Activated CD4-positive, alpha-beta T cell treated with anti-CD3 and anti-CD28 coated beads for 48 hours (primary cell): ENCODE measurements at places on chromosomes 12 and 14.

GRCh38 chr12:92404259-92404894 is 258.7 kb upstream of the BTG1 start:
- DNase-seq: no peak

DNA sequence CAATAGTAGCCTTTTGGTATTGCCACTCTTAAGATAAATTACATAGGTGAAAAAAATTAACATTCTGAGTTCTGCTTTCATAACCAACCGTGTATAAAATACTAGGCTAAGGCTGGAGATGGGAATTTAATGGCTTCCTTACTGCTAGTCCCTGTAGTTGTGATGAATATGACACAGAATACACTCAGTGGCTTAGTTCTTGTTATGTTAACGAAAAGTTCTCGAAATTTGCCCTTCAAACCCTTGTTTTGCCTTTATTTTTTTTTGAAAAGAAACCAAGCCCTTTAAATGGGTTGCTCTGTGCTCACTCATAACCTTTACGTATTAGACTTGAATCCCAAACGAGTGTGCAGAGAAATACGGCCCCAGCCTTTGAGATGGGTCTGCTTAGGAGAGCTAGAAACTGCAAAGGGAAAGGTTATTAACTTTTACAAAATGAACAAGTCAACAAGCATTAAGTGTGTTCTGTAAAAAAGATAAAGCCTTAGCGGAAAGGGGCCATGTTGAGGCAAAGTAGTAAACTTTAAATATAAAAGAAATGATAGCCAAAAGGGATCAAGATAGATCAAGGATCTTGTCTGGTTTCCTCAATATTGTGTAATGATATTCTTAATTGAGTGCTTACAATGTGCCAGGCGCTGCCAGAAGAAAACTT is 1.7 kb downstream of the NUDT4 start:
- DNase-seq: no peak

DNA sequence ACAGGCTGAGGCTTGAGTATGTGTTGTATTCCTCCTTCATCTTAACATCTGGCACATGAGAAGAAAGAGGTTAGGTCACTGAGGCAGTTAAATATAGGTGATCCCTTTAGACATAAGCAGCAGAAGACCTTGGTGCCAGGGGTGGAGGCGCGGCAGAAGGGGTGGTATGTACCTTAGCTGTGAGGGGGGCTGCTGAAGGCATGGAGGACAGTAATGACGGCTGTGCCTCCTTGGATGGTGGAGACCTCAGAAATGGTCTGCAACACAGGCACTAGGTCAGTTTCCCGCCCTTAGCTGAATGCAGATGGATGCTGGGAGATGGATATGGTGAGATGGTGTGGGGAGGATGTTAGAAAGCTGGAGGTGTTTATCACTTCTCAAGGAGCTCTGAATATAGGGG is 1.5 kb upstream of the PNMA1 start:
- no peak for DNase-seq

GRCh38 chr14:34693228-34693939 is 21.0 kb downstream of the CFL2 start:
- DNase-seq: peak; percentile 22

DNA sequence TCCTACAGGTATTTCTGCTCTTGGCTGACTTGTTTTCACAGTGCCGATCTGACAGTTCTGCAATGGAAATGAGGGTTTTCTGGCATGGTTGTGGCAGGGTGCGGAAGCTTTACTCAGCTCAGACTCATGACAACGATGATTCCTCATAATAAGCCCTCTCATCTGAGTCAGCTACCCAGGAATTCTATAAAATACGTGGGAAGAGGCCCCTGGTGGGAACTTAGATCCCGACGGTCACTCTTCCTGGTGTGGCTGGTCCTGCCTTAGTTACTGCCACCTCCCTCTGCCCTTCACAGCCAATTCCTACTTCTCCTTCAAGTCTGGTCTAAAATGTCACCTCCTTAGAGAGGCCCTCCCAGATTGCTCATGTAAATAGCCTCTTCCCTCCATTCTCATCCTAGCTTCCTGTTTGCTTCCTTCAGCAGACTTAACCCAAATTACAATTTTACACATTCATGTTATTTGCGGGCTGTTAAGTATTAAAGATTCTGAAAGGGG is 104.2 kb upstream of the MAP1LC3B2 start:
- DNase-seq: no peak

DNA sequence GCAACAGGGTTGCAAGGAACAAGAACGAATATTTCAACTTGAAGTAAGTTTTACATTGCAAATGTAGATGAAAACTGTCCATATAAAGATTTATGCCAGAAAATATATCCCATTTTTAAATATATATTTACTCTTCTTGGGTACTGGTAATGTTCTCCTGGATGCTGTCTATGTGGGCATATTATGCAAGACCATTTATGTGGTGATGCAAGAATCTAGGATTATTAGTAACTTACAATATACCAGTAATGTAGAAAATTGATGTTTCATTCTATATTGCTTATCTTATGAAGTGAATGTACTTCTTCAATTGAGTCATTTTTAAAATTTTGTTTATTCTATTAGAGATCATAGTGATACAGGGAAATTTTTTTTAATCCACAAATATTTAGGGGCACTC is 25.1 kb downstream of the FGFR1OP2 start:
- DNase-seq: no peak

GRCh38 chr12:109740694-109741245 is 27.1 kb downstream of the FAM222A start:
- no peak for DNase-seq

GRCh38 chr12:8676651-8677050 is 14.0 kb upstream of the MFAP5 start:
- DNase-seq: no peak

DNA sequence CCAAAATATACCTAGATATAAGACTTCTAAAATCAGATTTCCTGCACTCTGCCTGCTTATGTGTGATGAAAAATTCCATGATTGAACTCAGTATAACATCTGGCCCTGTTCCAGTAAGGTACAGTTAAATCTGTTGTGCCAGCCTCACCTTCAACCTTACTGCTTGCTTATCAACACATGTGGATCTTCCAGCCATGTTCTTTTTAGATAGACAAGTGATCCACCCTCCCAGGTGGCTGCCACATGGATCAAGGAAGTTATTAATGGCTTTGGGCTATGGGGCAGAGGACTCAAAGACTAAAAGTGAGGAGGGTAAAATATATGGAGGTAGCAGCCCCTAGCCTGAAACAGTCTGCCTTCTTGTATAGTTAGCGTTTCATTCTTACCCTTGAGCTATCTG is 25.3 kb upstream of the MAGOHB start:
- no peak for DNase-seq

DNA sequence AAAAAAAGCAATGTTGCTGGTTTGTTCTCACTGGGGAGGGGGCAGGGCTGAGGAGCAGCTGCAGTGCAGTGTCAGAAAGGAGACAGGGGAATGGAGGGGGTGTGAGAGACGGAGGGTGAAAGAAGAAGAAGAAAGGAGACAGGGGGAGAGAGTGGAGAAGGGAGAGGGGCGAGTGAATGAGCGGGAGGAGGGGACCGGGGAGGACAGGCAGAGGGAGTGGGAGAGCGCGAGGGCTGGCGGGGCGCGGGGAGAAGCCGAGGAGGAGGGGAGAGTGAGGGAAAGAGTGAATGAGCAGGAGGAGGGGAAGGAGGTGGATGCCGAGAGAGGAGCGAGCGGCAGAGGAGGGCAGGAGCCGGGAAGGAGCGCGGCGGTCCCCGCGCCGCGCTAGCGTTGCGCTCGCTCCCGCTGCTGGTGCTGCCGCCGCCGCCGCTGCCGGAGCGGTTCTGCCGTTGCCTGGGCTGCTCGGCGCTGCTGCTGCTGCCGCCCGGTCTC is at the start of gene NOVA1:
Gene NOVA1, minus strand, starts transcription at position 445 of the 492 bp plus-strand sequence. CDS start 597 bp downstream, outside the sequence.
- DNase-seq: peak; percentile 6

GRCh38 chr14:78959674-78960264 is 789.6 kb downstream of the NRXN3 start:
- peak; percentile 68 for DNase-seq

DNA sequence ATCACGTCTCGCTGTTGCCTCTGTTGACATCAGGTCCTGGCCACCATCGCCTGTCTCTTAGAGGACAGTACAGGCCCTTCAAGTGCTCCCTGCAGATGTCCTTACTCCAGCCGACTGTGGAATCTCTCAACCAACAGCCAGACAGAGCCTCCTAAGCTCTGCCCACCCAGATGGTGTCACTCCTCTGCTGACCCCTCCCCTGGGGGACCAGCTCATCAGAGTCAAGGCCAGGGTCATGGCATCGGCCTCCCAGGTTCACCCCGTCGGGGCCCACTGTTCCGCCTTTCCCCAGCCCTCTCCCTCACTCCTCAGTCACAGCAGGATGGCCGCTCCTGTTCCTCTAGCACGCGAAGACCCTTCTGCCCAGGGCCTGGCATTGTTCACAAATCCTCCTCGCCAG is 157.3 kb upstream of the TMEM132C start:
- DNase-seq: no peak

DNA sequence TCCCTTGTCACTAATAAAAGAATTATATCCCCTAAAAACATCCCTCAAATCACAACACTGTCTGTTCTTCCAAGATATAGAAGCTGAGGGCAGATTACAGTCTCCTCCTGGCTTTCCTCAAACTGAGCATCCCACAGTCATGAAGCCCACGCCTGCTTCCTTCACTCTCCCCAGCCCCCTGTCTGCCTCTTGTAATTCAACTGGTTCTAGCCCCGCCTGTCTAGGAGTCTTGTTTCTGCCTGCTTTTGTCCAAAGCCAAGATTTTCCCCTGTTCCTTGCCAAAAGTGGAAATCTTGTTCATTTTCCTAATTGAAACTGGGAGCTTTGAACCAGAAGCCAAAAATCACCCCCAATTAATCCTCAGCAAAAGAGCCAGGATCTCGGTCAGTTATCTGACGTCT is 35.9 kb upstream of the PWP1 start:
- DNase-seq: no peak

- no peak for DNase-seq
These were observed 44.4 kb upstream of the KCNK13 start for GRCh38 chr14:90017371-90017770.

- DNase-seq: no peak
These were observed 4.4 kb downstream of the MMP17 start for GRCh38 chr12:131832321-131833231.

DNA sequence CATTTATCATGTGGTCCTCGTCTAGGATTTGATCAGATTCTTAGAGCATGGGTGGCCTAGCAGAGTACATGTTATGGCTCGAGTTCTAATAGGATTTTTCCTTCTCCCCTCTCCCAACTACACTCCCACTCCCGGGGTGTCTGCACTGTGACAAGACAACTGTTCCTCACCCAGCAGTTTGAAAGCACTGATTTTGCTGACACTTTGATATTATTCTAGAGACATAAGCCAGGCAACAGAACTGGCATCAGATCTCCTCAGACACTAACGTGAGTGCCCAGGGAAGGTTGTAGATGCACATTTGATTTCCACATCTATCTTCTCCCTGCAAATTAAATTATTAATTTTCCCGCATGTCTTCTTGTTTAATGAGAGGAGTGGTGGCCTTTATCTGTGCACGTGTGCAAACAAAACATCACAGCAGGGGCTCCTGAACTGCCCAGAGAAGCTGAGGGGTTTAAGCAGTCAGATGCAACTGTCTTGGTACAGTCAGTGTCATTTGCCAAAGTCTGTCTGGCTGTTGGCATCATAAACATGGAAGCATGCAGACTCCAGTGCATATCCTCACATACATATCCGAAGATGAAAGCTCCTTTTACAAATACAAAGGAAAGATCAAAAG is 491.8 kb downstream of the NPAS3 start:
- DNase-seq: no peak

GRCh38 chr12:122399592-122400373 is 22.7 kb downstream of the CLIP1 start:
- peak; percentile 61 for DNase-seq

DNA sequence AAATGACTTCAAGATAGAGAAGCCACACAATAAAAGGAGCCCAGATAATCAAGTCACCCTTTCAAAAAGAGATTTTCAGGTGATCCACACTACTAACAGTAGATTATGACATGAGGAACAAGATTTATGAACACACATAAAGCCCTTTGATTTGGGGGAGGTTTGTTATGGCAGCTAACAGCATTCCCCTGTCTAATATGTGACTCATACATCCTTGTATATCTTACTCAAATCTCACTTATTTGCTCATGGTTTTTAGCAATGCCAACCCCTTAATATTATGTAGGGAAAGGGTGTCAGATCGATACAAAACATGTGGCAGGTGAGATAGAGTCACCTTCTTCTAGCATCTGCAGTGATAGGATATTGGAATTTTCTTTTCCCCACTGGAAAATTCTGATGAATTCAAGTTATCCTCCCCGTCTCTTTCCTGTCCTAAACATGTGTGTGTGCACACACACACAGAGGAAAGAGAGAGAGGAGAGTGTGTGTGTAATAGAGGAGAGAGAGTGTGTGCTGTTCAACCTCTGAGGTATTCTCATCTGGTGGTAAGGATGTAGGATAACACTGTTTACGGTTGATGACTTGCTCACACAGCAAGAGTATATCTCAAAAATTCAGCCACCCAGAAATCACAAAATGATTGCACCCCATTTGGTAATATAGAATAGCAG is 319.9 kb downstream of the KCNC2 start:
- DNase-seq: no peak

GRCh38 chr12:43151441-43151981 is 400.5 kb downstream of the ADAMTS20 start:
- no peak for DNase-seq

GRCh38 chr12:89571491-89572195 is 45.8 kb upstream of the POC1B start:
- no peak for DNase-seq

DNA sequence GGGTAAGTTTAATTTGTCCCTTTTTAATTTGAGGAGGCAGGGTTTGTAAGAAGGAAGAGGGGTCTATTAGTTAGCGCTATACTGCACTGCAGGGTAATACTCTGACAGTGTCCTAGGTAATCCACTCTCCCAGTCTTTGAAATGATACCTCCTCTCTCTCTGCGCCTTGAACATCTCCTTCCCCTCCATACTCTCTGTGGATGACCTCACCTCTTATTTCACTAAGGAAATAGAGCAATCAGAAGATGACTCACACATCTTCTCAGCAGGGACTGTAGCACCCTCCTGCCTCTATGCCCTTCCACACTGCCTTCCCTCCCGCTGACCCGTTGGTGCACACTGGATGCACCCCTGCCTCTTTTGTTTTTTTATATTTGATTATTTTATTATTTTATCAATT is 94.2 kb downstream of the GRIP1 start:
- DNase-seq: no peak

DNA sequence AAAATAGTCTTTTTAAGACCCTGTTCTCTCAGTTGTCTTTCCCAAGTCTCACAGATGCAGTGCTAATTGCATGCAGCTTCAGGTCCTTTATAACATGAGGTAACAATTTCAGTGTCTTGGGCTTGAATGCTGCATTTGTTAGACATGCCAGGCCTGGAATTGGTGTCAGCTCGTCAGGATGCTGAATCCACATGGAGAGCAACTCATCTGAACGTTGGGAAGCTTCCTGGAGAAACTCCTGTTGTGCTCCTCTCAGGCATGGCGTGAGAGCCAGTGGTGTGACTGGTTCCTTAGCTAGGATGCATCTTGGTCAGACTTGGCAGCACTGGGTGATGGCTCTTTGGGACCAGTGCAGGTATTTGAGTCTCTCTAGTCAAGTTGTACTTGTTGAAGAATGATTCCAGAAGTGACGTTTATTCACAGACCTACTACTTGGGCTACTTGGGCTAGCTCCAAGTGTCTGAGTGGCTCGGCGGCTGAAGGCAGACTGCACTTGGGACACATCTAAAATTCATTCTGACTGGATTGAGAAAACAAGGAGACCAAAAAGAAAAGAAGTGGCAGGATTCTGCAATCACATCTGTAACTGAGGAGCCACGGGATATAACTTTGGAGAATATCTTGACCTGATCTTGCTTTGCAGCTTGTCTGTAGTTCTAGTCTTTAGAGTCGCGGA is 134.8 kb upstream of the ARHGAP5 start:
- no peak for DNase-seq

- no peak for DNase-seq
These were observed 67.6 kb upstream of the GNG2 start for GRCh38 chr14:51792809-51793208.

GRCh38 chr14:62364800-62365280 is 602.6 kb downstream of the SNAPC1 start:
- no peak for DNase-seq
